ENCODE measurements at places on chromosomes 16 and 17.

GRCh38 chr17:681738-682529, 32.7 kb downstream of the VPS53 start:
- peak; percentile 64 for DNase-seq

DNA sequence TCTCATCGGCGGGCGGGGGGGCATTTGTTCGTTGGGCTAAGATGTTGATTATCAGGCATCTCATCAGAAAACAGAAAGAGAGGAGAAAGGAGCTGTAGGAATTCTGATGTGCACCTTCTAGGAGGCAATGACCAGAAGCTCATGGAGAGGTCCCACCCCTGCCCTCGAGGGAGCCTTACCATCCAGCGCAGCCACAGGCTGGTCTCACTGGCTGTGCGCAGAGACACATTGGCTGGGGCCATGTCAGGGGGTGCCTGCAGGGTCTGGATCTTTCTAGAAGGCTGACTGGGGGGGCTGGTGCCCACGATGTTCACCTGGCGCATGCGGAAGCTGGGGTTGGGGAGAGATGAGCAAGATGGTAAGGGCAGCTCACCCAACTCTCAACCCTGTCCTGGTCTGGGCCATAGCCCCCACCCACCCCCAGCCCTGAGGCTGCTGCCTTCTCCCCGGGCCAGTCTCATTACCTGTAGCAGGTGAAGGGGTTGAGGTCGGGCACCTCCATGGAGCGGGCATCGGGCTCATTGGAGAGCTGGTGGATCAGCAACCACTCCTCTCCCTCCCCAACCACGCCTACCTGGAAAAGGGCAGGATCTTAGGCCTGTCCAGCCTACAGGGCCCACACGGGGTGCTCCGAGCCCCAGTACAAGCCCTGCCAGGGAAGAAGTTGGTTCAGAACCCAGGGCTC, 86.2 kb upstream of the CDC42EP4 start:
- no peak for DNase-seq

DNA sequence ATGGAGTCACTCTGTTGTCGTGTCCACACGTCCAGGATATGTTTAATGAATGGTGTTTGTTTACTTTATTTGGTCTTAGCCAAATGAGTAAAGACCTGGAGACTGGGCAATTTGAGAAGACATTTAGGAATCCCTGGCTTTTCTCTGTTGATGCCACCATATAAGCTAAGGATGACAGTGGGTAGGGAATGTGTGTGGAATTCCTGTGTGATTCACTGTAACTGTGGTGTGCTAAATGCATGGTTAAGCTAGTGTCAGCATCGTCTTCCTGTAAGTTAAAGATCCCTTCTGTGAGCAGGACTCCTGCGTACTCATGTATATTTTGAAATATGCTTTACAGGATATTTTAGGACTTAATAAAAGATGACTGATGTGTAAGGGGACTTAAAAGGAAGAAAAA, 26.4 kb downstream of the GOSR1 start:
- DNase-seq: peak; percentile 44

GRCh38 chr17:872855-873254, 90.7 kb downstream of the MRM3 start:
- no peak for DNase-seq

DNA sequence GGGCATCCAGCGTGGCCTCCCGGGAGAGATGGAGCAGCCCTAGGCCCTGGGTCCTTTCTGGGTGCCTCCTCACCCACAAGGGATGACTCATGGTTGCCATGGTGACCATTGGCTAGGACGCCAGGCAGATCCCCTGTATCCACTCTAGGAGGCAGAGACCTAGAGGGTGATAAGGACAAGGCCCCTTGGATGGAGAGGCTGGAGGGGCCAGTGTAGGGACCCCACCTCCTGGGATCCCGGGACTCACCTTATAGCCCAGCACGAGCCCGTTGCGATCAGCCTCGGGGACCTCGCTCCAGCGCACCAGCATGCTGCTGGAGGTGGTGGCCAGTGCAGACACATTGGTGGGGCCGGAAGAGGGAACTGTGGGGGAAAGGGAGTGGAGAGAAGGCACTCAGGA, 82.2 kb upstream of the CDC42EP4 start:
- no peak for DNase-seq

- no peak for DNase-seq
Observed at GRCh38 chr17:40025991-40026815, 11.0 kb downstream of the CSF3 start.

GRCh38 chr17:77269696-77270681, 129.2 kb downstream of the SEC14L1 start:
- no peak for DNase-seq

DNA sequence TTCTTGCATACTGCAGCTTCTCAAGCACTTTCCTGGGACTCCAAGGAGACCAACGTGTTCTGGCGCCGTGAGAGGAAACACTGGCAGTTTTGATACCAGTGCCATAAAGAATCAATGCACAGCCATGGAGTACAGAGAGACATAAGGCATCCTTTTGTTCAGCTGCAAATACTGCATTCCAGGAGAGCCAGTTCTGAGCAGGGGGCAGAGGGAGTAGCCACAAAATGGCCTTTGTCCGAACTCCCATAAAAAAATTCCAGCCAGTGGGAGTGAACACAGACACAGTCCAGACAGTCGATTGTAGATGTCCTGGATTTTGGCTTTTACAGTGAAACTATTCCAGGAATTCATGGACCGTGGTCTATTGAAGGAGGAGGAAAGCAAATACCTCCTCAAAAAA, 36.2 kb upstream of the TEKT3 start:
- DNase-seq: peak; percentile 73

Data from HFFc6 (cell line).